Activated effector memory CD4-positive, alpha-beta T cell treated with Interleukin-2 at 50 U/mL for 16 hours (primary cell): ENCODE measurements at places on chromosomes 4 and X.

DNA sequence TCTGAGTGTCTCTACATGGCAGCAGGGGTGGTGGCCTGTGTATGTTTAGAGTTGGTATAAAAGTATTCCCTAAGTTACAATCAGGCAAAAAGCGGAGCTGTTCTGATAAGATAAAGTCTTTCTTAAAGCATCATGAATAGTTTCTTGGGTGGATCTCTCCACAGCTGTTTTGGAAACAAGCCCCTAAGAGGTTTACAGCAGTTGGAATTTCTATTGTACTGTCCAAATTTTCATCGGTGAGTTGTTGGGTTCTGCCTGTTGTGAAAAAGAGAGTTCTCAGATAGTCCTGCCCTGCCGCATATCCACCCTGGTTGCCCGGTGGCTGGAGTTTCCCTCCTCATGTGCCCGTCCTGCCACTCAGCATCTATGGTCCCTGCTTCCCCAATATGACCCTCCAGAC lies 50.1 kb downstream of the C4orf51 start:
- no peak for DNase-seq

DNA sequence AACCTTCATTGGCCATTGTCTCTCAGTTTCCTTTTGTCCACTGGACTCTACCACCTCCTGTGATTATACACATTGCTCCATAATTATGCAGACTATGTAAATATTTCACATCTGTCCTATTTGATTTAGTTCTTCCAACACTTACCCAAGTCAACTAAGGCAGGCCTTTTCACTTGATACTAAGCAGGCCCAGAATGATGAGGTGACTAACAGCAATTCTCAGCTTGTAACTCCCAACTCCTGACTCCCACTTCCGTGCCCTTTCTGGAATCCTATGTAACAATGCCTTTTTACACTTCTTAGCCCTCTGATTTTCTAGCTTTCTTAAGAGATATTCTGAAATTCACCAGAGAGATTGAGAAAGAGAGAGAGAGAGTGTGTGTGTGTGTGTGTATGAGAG lies 6.6 kb downstream of the PAK3 start:
- no peak for DNase-seq

- no peak for DNase-seq
Measured at GRCh38 chr4:185082561-185082960, 60.5 kb upstream of the SLC25A4 start.

DNA sequence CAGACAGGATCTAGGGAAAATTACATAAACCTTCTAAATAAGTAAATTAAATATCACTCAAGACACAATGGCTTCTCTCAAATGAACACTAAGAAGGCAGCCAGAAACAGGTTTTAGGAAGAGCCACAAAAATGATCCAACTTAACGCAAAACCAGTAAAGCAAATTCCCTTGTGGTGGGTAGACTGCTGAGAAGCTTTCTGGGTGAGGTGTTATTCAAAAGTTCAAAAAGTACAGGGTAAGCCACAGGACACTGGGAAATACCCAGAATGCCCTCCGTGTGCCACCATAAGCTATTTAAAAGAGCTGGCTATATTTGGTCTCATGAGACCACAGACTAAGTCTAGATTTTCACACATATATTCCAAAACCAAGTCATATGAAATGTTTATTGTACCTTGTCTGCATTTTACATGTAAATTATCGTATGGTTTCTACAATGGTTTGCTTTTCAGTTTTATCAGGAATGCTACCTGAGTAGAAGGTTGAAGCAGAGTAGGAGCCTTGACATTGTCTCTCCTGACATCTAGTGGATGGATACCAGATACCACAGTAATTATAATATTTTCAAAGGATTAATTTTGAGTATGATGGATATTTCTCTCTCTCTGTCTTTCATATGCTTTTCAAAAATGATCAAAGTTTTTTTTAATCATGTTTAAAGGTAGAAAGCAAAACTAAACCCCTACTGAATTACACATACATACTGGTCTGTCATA lies 109.3 kb upstream of the KLHL13 start:
- DNase-seq, result no peak

DNA sequence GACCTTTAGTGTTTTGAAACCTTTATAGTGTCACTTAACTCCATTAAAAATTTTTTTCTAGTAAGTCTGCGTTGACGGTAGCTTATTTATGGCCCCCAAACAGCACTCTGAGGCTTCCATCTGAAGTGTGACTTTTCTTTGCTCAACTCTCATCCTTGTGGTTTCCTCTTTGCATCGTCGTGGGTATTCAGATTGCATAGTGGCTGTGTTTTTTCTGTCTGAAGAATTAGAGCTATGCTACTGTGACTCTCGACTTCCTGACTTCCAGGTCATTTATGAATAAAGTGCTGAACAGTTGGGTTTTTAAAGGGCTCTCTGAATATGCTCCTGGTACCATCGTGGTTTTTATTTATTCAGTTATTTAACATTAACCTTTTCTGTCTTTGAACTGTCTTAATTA lies 44.9 kb downstream of the JADE1 start:
- no peak for DNase-seq

GRCh38 chrX:117835034-117835433 lies 281.6 kb downstream of the KLHL13 start:
- no peak for DNase-seq

- no peak for DNase-seq
Measured at GRCh38 chr4:48329193-48329592, 12.1 kb upstream of the SLAIN2 start.

- no peak for DNase-seq
Measured at GRCh38 chr4:139242511-139243051, 37.4 kb downstream of the MGARP start.

DNA sequence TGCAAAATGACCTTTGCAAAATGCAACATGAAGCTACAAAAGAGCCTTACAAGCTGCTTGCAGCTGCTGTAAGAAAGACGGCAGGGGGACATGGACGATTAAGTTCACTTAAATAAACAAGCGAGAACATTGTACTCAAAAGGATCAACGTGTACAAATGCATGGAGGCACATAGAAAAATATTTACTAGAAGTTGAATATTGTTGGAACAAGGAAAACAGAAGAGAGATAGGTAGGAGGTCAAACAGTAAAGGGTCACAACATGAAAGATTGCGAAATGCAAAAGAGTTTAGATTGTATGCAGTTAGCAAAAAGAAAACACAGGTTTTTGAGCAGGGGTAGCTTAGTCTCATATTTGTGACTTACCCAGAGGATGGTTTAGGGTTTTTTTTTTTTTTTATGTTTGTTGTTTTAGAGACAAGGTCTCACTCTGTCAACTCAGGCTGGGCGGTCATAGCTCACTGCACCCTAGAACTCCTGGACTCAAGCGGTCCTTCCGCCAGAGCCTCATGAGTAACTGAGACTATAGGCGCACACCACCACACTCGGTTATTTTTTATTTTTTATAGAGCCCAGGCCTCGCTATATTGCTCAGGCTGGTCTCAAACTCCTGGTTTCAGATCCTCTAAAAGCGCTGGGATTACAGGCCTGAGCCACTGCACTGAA lies 1.4 kb upstream of the PHF8 start:
- no peak for DNase-seq

GRCh38 chr4:173189117-173189693 lies 20.6 kb downstream of the GALNT7 start:
- DNase-seq, result no peak

DNA sequence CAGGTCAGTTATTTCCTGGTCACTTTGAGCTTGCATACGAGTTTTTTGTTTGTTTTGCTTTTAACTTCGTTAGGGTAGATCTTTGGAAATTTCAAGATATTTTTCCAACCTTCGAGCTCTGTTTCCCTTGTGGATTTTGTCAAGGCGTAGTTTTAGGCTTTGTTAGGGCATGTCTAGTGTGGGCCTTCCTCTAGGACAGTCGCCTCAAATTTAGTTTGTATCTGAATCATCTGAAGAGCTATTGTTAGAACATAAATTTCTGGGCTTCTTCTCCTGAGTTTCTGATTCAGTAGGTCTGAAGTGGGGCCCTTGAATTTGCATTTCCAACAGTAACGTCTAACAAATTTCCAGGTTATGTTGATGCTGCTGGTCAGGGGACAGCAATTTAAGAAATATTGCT lies 48.8 kb upstream of the RBM47 start:
- no peak for DNase-seq

- DNase-seq, result peak; percentile 85
Measured at GRCh38 chrX:101931488-101932248, at the start of gene ZMAT1. Gene ZMAT1, minus strand, starts transcription at chrX:101932027. Its CDS starts 19 bp downstream, at chrX:101932008.

- DNase-seq, result no peak
Measured at GRCh38 chrX:105315248-105315647, 94.8 kb upstream of the TEX13A start.

- DNase-seq, result no peak
Measured at GRCh38 chrX:115058276-115058675, 40.9 kb upstream of the IL13RA2 start.

- DNase-seq, result no peak
Measured at GRCh38 chrX:13688384-13688957, 457 bp upstream of the RAB9A start.

GRCh38 chr4:70183168-70183939 lies 12.2 kb upstream of the ODAM start:
- no peak for DNase-seq

- DNase-seq, result no peak
Measured at GRCh38 chrX:68880846-68881552, 52.2 kb downstream of the EFNB1 start.

- DNase-seq, result no peak
Measured at GRCh38 chrX:78116766-78117165, 12.7 kb downstream of the PGK1 start.

GRCh38 chr4:118741301-118741855 lies 56.2 kb downstream of the METTL14 start:
- no peak for DNase-seq

- no peak for DNase-seq
Measured at GRCh38 chr4:99529228-99529627, 18.4 kb downstream of the C4orf17 start.

DNA sequence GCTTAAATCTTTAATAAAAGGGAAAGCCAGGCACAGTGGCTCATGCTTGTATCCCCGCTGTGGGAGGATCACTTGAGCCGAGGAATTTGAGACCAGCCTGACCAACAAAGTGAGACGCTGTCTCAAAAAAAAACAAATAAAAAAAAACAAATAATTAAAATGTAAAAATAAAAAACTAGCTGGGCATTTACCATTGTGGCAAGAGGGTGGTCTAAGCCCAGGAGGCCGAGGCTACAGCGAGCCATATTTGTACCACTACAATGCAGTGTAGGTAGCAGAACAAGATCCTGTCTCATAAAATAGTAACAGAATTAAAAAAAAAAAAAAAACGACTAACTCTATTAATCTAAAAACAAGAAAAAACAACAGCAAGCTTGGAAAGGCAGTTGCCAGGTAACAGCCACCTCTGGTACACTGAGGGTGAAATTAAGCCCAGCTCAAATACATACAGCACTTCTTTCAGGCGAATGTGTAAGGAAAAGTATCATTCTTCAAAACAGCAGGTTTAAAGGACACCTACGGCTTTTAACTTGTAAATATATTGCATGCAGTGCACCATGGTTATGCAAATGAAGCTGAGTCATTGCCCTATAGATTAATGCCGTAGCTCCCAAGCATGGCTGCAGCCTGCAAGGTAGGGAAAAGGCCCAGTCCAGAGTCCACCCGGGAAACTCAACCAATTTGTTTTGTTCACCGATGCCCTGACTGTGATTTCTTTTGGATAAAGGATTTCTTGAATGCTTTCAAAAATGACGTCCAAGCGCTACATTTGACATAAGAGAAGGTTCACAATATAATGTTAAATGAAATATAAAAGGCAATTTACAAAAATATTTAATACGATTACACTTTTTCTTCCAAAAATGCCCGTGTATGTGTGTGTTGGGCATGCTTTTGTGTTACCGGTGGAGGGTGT lies 14.5 kb upstream of the TXLNG start:
- DNase-seq, result no peak

- no peak for DNase-seq
Measured at GRCh38 chr4:67465763-67466052, 79.6 kb downstream of the CENPC start.

DNA sequence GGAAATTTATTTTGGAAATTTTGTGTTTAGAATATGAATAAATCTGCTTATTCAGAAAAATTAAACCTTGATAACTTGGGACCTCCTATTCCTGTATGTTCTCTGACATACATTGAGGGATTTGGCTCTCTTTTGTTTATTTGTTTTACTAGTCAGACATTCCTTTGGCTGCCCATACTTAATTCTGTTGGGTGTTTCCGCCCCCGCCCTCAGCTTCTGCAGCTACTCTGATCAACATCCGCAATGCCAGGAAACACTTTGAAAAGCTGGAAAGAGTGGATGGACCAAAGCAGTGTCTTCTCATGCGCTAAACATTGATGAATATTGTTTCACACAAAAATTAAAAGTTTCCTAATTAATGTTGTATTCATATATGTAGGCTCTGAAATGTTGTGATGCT lies 40.5 kb downstream of the RRAGB start:
- no peak for DNase-seq

DNA sequence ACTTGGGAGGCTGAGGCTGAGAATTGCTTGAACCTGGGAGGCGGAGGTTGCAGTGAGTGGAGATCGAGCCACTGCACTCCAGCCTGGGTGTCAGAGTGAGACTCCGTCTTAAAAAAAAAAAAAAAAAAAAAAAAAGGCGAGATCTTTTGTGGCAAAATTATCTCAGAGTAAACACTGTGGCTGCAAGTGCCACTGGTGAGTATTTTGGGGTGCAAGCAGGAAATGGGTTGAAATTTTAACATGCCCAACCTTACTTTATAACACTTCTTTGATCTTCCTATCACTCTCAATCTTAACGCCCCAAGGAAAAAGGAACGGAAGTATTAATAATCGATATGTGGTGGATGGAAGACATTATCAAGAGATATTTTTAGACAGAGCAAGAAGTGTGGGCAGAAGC lies 32.1 kb downstream of the SLC34A2 start:
- no peak for DNase-seq

DNA sequence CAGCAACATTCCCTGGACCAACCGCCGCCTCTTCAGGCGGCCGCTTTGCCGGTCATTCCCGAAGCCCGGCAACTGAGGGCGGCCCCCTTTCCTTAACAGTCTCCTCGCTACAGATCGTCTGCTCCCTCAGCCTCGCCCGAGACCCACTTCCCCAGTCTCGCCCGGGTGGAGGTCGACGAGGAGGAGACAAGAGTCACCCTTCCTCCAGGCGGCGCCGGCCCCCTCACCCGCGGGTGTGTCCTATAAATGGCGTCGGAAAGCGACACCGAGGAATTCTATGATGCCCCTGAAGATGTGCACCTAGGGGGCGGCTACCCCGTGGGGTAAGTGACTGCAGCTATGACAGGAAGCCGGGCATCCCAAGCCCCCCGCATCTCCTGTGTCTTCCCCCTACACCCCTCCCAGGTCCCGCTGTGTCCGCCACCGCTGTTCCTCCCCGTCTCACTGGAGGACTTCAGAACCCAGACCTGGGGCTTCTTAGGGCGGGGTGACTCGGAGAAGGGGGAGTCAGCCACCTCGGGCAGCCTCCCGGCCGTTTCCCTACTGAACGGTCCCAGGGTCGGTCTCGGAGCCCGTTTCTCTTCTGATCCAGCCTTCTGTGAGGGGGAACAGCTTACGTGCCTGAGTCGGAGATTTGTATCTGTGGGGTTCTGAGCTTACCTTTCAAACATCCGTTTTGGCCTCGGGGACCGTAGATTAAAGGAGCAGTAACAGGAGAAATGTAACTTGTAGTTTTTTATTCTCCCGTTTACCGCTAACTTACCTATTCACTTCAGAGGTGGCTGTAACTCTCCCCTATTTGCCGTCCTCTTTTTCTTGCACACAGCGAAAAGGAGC lies 570 bp downstream of the WDR44 start:
- peak; percentile 26 for DNase-seq
